Panc1 (cell line): ENCODE measurements at places on chromosomes 3 and 15. TPM values are rescaled to one million over a fixed set of nuclear protein-coding genes. Genes with fewer than 3 reads are reported as not detected.

The BBS4 gene
- total RNA-seq: 17.9 TPM

The KIF7 gene
- total RNA-seq: 6.5 TPM

The NDN gene
- total RNA-seq: not detected

The PLSCR2 gene
- 0.54 TPM for total RNA-seq

The DIPK2A gene
- total RNA-seq: 14.3 TPM

The SLC28A1 gene
- not detected for total RNA-seq

The SPRED1 gene
- total RNA-seq: 29.6 TPM

The TNNC1 gene
- 5.2 TPM for total RNA-seq

The CFAP100 gene
- total RNA-seq: not detected

The SLC28A2 gene
- total RNA-seq: 0.23 TPM

The GMNC gene
- total RNA-seq: not detected

The ADPRH gene
- total RNA-seq: 7.8 TPM

The RBP2 gene
- total RNA-seq: not detected

The FEM1B gene
- total RNA-seq: 34.8 TPM
